ENCODE measurements at places on chromosomes 4 and X.

- no peak for DNase-seq
Measured at GRCh38 chr4:186348433-186348832, 82.4 kb downstream of the F11 start.

- no peak for DNase-seq
Measured at GRCh38 chr4:36010397-36010929, 233.9 kb downstream of the ARAP2 start.

DNA sequence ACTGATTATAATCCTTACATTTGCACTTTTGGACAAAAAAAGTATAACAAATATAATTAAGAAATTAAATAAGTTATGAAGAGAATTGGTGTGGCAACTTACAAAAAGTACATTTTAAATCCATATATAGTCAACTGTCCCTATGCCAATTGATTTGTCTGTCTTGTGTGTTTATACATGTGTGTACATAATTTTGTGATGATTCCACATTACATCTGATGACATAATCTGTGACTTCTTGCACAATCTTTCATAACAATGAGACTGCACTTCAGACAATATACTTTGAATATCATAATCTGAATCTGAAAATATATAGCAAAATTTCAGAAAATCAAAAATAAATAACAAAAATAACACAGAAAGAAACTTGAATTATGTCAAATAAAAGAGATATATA lies 953.4 kb downstream of the FAT4 start:
- DNase-seq = no peak

DNA sequence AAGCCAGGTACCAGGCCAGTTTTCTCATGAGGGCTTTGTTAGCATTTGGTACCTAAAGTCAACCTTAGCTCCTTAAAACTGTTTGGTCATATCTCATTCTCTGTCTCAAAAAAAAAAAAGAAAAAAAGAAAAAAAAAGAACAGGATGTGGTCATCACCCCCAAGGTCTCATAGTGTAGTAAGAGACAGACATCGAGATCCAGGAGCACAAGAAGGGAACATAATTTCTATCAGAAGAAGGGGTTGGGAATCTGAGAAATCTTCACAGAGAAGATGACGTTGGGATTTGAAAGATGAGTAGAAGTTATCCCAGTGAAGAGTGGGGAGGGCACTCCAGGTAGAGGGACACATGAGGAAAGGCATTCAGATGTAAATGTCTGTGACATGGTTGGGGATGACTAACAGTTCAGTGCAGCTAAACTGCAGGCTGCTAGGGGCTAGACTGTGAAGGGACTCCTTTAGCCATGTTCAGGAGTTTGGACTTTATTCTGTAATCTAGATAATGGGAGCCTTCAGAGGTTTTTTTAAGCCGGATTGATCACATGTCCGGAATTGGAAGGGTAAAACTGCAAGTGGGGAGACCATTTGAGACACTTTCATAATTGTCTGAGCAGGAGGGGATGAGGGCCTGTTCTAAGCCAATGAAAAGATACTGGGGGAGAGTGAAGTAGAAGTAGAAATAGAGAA lies 26.9 kb upstream of the GJB1 start:
- no peak for DNase-seq

- no peak for DNase-seq
Measured at GRCh38 chr4:183508697-183509335, 4.0 kb downstream of the ING2 start.

- no peak for DNase-seq
Measured at GRCh38 chr4:2651546-2651945, 104.6 kb downstream of the TNIP2 start.

- DNase-seq = no peak
Measured at GRCh38 chrX:48516285-48516684, 5.3 kb upstream of the EBP start.

GRCh38 chrX:118459494-118459893 lies 36.1 kb upstream of the DOCK11 start:
- DNase-seq = no peak
